ENCODE measurements at places on chromosomes 5 and 9.

DNA sequence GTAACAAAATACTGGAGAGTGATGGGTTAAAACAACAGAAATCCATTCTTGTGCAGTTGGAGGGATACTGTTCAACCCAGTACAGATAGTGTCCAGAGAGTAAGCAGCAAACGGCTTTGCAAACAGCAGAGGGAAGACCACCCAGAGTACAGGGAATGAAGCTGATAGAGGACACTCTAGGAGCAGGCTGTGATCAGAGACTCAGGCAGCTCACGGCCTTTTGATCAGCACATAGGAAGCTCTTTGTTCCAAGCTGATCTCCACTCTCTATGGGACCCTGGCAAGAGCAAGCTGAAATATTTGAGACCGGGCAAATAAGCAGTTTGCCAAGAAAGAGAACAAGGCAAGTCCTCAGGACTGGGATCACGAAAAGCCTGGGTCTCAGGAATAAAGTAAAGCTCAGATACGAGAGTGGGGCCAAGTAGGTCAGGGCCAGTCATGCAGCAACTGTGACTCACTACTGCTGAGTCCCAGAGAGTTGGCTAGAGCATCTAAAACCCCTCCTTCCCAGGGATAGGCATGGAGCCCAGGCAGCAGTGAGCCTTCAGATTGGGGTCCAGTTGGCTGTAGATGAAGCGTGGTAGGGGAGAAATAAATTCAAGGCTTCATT is 52.4 kb downstream of the MELK start:
- no peaks in the 10 kb centered on the region for H3K4me1 ChIP-seq
- no peaks in the 10 kb centered on the region for H3K36me3 ChIP-seq
- DNase-seq: no peak

DNA sequence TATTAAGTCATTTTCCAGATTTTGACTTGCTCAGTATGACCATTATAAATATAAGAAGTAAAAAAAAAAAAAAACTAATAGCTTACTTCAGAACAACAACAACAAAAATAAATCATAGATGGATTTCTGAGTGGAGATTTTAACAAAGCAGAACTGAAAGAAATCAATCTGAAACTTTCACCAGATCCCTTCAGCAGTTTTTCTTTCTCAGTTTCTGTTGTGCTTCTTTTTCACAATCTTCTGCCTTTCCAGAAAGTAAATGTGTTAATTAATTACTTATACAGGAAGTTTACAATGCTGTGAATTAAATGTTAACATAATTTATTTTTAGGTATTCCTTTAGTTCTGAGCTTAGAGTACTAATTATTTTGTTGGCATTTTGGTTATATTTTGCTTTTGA is 73.5 kb downstream of the CHSY3 start:
- no peak for DNase-seq
- H3K27me3 ChIP-seq: no peaks in the 10 kb centered on the region
- H3K27ac ChIP-seq: no peak overlapping the region
- H3K4me3 ChIP-seq: no peak overlapping the region

GRCh38 chr5:35884191-35884769 is 27.6 kb downstream of the IL7R start:
- peaks cover 33% of the 10 kb centered on the region for H3K4me1 ChIP-seq
- no peak overlapping the region for H3K4me3 ChIP-seq
- no peaks in the 10 kb centered on the region for H3K36me3 ChIP-seq
- no peak overlapping the region for H3K27ac ChIP-seq

DNA sequence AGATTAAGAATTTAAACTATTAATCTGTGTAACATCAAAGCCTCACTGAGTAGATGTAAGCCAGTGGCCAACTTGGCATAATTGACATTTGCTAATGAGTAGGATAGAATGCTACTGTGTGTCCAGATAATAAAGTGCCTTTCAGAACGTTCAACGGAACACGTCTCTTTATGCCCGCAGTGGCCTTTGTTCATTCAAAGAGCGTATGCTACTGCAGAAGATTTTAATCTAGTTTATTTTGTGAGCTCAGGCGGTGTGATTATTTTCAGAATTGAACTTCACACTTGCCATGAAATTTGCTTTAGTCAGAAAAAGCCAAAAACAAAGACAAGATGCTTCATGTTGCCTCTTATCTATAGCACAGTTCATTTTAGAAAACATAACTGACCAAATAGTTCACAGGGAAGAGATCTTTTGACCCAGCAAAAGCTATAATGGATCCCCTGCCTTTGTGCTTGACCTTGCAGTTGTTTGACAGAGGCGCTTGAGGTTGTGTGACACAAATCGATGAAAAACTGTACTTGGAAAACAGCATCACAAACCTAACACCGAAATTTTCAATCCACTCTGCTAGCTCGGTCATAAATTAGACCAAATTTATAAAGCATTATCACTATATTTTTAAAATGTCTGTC is 530.9 kb upstream of the TYRP1 start:
- no peak overlapping the region for H3K4me3 ChIP-seq
- DNase-seq: no peak
- no peak overlapping the region for H3K27ac ChIP-seq
- H3K4me1 ChIP-seq: no peaks in the 10 kb centered on the region
- no peaks in the 10 kb centered on the region for H3K36me3 ChIP-seq

GRCh38 chr5:94577466-94578245 is 40.7 kb downstream of the KIAA0825 start:
- DNase-seq: peak; percentile 59
- H3K27ac ChIP-seq: no peak overlapping the region
- H3K36me3 ChIP-seq: no peaks in the 10 kb centered on the region
- peaks cover 72% of the 10 kb centered on the region for H3K4me1 ChIP-seq
- no peaks in the 10 kb centered on the region for H3K27me3 ChIP-seq
